ENCODE measurements at places on chromosomes 1 and 21.

- DNase-seq, result no peak
These were observed 232.6 kb upstream of the PLXNA2 start for GRCh38 chr1:208476846-208477170.

DNA sequence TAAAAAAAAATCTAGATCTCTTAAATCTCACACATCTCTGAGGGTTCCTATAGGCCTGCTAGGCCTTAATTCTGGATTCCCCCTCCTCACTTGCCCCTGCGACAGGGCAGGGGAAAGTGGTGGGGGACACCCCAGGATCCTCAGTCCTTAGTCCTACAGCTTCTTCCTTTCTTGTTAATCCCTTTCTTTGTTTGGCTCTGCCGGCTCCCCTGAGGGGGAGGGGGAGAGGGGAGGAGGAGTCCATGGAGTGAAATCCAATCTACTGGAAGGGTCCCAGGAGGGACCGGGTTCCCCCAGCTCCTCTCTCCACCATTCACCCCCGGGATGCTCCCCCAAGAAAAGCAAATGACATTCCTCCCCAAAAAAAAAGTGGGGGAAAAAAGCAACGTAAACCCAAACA is 8.5 kb downstream of the MEX3A start:
- no peak for DNase-seq

- no peak for DNase-seq
These were observed 6.2 kb upstream of the ERICH3 start for GRCh38 chr1:74679811-74680210.

- no peak for DNase-seq
These were observed 1402.0 kb downstream of the MRPL39 start for GRCh38 chr21:24205319-24205718.

GRCh38 chr1:28309702-28310101 is 19.1 kb upstream of the MED18 start:
- no peak for DNase-seq

DNA sequence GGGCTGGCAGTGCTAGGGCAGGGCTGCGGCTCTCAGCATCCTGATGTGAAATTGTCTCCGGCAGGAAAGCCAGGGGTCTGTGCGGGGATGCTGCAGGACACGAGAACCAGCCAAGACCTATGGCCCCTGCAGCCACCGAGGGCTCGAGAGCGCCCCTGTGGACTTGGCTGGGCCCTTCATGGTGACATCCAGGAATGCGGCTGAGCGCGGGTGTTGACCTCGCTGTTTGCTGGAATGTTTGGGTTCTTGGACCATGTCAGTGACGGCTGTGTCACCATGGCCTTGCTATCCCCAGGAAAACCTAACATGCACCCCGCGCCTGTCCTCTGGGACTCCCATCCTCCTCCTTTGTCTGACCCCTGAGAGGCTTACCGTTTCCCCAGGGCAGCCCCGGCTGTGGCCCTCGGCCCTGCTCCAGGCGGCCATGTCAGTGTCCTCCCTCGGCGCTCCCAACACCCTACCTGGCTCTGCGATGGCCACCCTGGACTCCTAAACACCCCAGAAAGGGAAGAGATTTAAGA is 14.3 kb upstream of the C1orf174 start:
- no peak for DNase-seq

DNA sequence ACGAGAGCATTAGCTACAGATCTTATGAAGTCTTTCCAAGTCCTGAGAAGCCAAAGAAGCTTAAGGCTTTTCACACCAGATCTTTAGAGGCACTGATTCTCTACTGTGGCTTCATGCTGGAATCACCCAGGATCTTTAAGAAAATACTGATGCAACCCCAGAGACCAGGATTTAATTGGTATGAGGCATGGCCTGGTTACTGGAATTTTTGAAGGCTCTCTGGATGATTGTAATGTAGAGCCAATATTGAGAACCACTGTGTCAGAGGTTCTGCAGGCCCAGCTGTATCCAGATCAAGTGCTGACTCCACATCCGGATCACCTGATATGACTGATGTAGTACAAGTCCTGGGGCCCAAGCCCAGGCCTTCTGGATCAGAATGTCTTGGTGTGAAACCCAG is 105.7 kb downstream of the PLPPR5 start:
- DNase-seq, result no peak

GRCh38 chr1:115922801-115923200 is 53.5 kb upstream of the SLC22A15 start:
- DNase-seq, result no peak

DNA sequence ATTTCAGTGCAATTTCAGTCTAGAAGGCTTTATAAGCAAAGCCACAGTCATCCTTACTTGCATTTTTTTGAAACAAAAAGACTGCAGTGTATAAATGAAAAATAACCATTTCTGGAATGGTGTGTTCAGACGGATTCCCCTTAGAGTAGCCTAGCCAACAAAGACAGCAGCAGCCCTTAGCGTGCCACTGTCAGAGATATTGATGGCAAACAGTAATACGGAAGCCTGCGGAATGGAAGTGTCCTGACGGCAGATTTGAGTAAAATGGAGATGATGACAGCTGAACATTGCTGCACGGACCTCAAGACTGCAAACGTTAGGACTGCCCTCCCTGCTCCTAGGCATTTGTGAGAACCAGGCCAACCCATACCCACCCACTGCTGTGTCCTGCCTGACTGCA is 54.7 kb downstream of the PDE9A start:
- DNase-seq, result no peak

- DNase-seq, result no peak
These were observed 39.3 kb upstream of the HOOK1 start for GRCh38 chr1:59775480-59775879.

DNA sequence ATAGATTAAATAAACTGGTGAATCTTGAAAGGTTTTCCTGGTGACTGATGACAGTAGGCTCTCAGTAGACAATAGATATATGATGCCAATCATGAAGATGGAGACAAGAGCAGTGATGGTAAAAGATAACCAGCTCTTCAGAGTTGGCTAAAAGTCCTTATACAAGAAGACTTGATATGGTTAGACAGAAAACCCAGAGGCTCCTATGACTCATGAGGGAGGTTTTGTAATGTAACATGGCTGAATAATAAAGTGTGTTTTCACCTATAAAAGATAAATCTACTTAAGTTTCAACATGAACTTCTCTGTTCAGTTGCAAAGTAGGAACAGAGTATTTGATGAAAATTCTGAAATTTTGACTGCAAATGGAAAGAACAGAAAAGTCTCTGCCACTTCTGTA is 12.7 kb upstream of the CRNN start:
- DNase-seq, result no peak

- no peak for DNase-seq
These were observed 30.9 kb downstream of the SKI start for GRCh38 chr1:2258996-2259395.

DNA sequence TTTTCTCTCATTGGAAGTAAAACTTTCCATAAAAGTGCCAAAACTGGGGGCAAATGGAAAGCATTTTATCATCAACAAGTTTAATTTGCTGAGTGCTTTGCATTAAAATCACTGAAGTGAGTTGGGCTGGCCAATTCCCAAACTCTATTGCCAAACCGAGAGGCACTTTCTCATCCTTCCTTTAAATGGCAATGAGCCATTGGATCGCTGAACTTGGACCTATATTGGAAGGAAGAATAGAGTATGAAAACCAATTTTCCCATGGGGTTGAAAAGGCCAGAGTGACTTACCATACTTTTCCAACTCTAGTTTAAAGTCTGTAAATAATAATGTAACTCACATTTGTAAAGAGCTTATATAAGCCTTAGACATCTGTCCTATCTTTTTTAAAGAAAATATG is 189.1 kb upstream of the C1orf87 start:
- no peak for DNase-seq

DNA sequence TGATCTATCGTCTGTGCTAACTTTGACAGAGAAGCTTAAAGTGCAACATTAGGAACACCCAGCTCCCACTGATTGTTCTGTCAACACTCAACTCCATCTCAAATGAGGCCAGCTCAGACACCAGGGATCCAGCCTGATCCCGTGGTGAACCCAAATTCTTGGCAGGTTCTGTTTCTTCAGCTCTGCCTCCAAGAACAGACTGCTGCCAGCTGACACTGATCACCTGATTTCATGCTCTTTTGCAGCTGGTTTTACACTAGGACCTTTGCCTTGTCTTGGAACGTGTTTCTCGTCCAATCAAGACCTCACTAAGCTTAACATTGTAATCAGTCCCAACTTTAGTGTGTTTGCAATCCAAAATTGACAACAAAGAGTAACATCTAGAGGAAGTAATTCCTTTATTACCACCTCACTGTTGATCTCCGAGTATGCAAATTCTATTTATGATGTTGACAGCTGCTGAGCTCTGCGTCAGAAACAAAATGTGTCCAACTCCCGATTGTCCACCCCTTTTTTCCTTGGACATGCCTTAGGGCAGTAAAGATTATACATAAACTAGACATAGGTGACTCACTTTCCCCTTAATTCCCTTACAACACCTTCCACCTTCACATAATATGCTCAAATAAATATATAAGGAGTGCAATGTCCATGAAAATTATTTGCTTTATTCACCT is 1.6 kb upstream of the HYI start:
- DNase-seq, result no peak

DNA sequence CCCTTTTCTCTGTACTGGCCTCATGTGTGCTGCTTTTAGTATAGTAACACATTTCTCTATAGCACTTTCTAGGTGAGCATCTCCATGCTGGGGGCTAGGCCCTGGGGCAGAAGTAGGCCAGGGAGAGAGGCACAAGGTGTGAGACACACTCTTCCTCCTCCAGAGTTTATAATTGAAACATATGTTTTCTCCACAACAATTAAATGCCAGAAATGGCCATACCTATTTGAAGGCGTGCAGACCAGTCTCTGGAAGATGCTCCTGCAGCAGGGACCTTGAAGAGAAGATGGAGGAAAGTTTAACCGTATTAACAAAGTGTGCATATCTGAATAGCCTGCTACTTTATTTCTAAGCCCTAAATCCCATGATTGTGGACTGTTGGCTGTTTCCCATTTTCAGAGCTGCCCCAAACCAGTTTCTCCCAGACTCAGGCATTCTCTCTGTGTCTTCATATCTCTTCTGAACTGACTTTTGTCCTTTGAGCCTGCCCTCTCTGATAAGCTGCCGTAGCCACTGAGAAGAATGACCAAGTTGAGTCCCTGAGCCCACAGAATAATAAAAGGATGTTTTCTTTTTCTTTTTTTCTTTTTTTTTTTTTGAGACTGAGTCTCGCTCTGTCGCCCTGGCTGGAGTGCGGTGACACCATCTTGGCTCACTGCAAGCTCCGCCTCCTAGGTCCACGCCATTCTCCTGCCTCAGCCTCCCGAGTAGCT is 81.3 kb downstream of the LRRC8D start:
- no peak for DNase-seq

DNA sequence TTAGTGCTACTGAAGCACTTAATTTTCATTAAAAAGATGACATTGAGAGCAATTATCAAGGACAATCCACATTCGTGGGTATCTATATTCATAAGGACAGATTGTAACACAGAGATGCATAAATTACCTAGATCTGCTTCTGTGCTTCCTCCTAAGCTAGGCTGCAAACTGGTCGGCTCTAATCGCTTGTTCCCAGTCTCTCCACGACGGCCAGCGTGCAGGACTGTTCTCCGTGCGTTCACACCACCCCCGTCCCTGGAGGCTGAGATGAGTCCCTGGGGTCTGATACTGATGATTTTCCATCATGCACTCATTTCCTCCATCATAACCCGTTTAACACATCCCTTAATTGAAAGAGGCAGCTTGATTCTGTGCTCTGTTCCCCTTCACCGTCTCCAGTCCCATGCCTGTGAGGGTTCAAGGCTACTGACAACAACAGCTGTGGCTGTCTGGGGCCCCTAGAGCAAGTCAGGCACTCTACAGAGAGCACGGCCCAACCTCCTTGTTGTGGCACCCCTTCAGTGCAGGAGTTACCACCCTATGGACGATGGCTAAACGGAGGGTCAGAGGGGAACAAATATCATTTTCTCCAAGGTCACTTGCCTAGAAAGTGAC is 469.6 kb downstream of the NPHP4 start:
- DNase-seq, result no peak

GRCh38 chr21:46095083-46095719 is 2.7 kb upstream of the COL6A2 start:
- DNase-seq, result no peak

- no peak for DNase-seq
These were observed 73.6 kb downstream of the GNG12 start for GRCh38 chr1:67759692-67760029.

DNA sequence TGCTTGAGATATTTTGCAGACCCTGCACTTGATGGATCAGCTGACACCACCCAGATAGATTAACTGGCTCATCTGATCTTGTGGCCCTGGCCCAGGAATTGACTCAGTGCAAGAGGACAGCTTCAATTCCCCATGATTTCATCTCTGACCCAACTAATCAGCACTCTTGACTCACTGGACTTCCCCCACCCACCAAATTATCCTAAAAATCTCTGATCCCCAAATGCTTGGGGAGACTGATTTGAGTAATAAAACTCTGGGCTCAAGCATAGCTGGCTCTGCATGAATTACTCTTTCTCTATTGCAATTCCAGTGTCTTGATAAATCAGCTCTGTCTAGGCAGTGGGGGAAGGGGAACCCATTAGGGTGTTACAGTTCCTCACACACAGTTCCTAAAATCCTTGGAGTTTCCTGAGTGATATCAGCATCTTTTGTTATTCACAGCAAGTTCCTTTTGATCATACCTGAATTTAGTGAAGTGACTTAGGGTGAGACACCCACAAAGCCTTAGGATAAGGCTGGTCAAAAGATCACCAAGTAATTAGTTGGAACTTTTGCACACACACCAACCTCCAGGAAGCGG is 104.2 kb downstream of the COP1 start:
- DNase-seq, result no peak

DNA sequence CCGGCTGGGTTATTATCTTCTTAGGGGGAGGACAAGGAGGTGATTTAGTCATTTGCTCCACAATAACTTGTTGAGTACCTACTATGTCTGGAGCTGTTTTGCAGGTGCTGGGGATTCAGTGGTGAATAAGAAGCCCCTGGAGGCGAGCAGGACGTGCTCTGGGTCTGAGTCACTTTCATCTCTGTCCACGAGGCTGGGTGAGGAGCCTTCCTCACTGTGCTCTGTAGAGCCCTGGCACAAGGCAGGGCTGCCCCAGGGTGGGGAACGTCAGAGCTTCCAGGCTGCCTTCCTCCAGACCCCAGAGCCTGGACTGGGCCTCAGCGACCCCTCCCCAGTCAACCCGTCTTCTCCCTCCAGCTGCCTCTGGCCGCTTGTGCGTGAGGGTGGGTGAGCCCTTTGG is 2.5 kb upstream of the PADI6 start:
- no peak for DNase-seq

- no peak for DNase-seq
These were observed 148.0 kb downstream of the ZZZ3 start for GRCh38 chr1:77534456-77534855.

DNA sequence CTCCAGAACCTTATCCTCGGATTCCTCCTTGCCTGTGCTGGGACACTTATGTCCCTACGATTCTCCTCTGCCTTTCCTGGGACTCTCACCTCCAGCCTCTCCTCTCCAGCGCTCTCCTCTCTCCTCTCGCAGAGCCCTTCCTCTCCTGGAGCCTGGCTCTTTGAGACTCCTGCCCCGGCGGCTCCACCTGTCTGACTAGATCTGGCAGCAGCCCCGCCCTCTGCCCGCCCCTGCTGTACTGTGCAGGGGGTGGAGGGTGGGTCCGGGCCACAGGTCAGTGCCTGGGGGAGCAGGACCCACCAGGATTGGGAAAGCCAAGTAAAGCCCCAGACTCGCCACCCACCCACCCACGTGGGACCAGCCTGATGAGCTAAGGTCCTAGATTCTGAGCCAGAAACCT is 1.6 kb downstream of the ELOVL1 start:
- no peak for DNase-seq

GRCh38 chr1:89616844-89617627 is 15.9 kb upstream of the LRRC8C start:
- DNase-seq, result no peak

GRCh38 chr1:8027748-8028570 is 1.9 kb upstream of the ERRFI1 start:
- DNase-seq, result no peak

- DNase-seq, result no peak
These were observed 30.5 kb downstream of the NTNG1 start for GRCh38 chr1:107171333-107171732.
